ENCODE measurements at places on chromosomes 12 and 14.

- no peak for DNase-seq
Observed at GRCh38 chr14:70619708-70620107, 19.3 kb upstream of the MED6 start.

DNA sequence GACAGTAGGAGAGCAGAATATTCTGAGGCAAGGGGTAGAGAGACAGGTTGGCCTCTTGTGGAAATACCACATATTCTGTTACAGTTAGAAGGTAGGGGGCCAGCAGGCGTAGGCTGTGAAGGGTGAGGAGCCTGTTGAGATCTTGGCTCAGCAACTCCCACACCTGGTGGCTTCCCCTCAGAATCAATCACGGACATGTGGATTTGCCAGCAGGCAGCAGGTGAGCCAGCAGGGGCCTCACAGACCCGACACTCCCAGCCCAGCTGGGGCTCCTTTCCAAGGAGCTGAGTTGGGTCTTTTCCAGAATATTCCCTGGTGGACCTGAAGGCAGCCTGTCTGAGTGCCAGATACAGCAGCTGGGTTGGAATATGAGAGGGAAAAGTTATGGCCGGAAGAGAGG, 150.0 kb upstream of the CRY1 start:
- DNase-seq = no peak

DNA sequence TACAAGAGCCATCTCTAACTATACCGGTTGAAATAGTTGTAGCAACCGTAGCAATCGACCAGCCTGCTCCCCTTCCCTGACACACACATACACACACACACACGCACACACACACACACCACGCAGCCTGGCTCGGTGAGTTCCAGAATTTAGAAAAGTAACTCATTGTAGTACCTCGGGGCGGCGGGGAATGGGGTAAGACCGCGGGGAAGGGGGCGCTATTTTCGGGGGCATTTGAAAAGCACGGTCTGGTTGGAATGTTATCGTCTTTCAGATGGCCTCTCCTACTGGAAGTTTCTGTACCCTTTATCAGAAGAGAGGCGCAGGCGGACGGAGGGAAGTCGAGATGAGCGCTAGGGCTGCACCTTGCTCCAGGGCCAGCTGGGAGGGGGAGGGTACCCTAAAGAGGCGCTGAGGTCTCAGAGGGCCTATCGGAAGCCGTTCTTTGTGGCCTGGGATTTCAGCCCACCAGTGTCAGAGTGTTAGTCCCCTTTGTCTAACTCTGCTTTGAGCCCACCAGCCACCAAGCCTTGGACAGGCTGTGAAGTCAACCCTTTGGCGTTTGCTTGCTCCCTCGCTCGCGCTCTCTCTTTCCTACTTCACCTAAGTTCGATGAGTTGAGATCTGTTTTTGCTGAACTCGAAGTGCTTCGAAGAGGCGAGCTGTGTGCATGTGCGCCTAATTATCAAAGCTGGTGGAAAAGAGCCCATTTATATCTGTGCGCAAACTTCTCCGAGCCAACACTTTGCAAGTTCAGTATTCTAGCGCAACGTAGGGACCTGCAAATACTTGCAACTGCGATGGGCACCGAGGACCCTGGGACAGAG, 837 bp downstream of the COL2A1 start:
- DNase-seq = no peak

- no peak for DNase-seq
Observed at GRCh38 chr12:78101946-78102635, 271.4 kb downstream of the NAV3 start.

- no peak for DNase-seq
Observed at GRCh38 chr14:106883218-106883692, 1356.9 kb downstream of the TMEM121 start.

GRCh38 chr12:78249578-78249977, 418.9 kb downstream of the NAV3 start:
- no peak for DNase-seq

All from GM18507 (cell line).